ENCODE measurements at places on chromosomes 16 and 17.

DNA sequence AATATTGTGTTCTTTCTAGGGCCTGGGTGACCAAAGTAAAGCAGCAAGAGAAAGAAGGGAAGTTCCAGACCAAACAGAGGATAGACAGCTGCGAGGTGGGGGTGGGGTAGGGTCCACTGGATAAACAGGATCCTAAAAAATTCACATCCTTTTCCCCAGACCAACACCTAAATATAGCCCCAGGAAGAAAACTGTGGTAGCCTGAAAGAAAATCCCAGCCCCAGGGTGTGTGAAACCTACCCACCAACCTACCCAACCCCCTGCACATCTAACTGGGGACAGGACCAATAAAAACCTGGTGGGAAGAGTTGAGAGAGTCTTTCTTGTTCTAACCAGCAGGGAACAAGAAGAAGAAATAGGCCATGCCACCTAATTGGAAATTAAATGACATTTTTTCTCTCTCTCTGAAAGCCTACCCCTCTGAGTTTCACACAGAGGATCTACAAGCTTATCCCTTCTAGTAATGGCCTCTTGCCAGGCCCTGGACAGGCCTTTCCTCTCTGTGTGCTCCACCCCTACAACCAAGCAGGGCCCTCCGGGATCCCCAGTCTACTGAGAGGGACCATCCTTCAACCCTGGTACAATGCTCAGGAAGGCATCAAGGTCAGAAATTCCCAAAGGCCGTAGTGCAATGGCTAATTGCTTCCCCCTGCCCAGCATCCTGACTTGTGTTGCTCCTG is 12.0 kb downstream of the MYO18A start:
- DNase-seq = no peak

GRCh38 chr16:82432261-82432660 is 194.5 kb upstream of the CDH13 start:
- DNase-seq = no peak

DNA sequence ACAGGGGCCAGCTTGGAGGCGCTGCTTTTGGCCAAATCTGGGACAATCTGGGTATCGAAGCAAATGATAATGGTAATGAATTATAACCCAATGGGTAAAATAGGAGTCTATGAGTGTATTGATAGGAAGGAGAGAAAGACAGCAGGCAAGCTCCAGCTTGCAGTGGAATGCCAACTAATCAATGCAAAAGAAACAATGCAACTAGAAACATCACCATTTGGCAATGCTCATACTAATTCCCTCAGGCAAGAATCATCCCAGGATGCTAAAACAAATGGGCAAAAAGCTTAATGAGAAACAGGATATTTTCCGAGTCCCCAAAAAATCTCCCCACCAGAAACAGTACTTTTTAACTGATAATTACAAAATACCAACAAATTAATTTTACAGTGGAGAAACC is 64.7 kb downstream of the ADCY9 start:
- DNase-seq = no peak

- no peak for DNase-seq
Measured at GRCh38 chr17:65742403-65743307, 181.2 kb upstream of the AXIN2 start.

DNA sequence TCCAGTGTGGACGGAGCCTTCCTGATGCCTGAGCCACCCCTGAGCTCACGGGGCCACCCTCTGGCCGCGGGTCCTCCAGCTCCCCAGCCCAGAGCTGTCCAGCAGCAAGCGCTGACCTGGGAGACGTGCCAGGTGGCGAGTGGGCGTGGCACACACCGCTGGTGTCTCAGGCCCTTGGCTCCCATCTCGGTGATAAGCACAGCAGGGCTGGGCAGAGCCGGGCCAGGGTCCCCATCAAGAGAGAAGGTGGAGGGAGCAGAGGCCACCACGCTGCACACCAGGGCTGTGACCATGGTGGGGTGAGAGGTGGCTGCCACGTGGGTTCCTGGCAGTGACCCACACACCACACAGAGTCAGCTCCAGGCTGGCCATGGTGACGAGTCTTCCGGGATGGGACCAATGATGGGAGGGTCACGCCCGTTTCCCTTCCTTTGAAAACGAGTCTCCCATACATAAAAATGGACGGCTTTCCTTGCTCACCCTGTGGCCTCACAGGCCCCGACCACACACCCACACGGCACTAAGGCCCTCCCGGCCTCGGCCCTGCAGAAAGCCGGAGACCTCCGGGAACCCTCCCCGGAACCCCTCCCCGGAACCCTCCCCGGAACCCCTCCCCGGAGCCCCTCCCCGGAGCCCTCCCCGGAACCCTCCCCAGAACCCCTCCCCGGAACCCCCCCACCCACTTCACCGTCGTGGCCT is 16.8 kb downstream of the UTS2R start:
- DNase-seq = no peak

DNA sequence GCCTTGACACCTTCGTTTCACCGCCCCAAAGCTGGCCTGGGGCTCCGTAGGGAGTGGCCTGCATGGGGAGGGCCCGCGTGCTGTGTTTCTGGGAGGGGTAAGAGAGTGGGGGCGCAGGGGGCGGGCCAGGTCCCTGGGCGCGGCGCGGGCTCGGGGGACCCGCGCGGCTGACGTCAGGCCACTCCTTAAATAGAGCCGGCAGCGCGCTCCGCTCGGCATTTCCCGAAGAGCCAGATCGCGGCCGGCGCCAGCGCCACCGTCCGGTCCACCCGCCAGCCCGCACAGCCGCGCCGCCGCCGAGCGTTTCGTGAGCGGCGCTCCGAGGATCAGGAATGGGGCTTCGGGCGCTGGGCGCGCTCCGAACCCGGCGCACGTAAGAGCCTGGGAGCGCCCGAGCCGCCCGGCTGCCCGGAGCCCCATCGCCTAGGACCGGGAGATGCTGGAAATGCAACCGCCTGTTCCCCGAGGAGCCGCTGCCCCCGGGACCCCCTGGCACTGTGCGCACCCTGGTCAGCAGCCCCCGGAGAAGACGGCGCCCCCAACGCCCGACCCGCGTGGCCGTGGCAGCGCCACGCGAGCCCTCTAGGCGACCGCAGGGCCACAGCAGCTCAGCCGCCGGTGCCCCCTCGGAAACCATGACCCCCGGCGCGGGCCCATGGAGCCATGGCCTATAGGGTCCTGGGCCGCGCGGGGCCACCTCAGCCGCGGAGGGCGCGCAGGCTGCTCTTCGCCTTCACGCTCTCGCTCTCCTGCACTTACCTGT is at the start of gene HS3ST2:
HS3ST2 (plus strand) TSS at position 215 of the 763 bp plus-strand sequence; CDS start at position 664, 449 bp downstream.
- no peak for DNase-seq

DNA sequence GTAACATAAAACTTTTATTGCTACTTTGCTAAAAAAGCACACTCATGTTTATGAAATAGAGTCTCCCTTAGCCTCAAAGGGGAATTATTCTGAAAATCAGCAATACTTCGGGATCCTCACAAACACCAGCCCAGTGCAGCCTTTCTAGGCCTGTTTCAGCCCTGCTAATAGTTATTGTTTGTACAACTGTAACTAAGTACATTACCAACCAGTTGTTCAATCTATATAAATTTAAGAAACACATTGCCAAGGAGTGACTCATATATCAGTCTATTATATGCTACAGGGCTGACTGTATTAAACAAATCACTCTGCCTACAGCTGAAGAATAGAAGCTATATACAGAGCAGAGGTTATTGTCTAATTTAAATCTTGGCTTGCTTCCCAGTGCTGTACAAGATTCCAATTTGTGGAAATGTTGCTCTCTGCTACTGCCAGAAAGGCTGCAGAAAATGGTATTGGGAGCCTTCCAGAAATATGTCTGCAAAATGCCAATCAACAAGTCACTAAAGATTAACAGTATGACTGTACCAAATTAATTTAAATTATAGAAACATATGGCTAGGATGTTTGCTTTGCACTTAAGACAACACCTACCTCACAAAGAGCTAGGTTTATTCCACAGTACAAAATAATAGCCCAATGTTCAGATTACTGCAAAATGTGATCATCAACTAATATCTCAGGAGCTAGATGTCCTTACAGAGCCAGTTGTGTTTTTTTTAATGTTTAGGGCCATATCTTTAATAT is 49.7 kb downstream of the TOX3 start:
- no peak for DNase-seq

DNA sequence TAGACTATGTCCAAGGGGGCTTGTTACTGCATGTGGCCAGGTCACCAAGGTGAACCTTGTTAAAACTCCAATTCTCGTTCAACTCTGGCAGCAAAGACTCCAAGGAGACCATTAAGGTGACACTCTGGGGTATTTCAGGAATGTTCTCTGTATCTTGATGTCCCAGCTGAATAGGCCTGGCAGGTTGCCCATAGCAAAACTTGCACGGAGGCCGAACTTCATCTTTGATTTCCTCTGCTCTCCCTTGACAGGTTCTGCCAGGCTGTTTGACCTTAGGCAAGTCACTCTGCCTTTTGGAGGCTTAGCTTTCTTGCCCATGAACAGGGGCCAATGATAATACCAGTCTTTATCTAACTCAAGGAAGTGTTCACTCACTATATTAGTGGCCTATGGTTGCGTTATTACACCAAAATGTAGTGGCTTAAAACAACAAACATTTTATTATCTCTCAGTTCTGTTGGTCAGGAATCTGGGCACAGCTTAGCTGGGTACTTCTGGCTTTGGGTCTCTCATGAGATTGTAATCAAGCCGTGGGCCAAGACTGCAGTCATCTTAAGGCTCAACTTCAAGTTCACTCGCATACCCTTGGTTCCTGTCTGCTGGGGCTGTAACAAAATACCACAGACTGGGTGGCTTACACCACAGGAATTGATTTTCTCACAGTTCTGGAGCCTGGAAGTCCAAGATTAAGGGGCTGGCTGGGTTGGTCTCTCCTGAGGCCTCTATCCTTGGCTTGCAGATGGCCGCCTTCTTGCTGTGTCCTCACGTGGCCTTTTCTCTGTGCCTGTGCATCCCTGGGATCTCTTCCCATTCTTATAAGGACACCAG is 168.5 kb downstream of the UTP18 start:
- no peak for DNase-seq

DNA sequence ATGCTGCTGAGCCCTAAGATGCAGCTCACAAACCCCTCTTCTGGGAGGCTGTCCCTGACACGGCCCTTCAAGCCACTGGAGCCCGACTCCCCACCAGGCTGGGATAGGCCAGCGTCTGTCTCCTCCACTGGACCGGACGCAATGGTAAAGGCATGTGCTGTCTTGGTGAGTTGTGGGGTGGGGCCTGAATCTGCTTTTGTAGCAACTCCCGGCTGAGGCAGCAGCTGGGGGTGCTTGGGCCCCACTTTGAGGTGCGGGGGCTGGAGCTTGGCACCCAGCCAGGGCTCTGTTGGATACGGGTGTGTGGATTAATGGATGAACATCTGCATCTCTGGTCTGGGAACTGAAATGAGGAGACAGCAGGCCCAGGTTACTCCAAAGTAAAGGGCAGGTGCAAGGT is 3.5 kb upstream of the NLRC3 start:
- DNase-seq = no peak

GRCh38 chr16:75244844-75245758 is 6.3 kb downstream of the BCAR1 start:
- DNase-seq = no peak

- peak; percentile 48 for DNase-seq
Measured at GRCh38 chr17:3843935-3844516, 2.0 kb downstream of the NCBP3 start.

- no peak for DNase-seq
Measured at GRCh38 chr16:31022544-31023251, 10.7 kb upstream of the STX4 start.

DNA sequence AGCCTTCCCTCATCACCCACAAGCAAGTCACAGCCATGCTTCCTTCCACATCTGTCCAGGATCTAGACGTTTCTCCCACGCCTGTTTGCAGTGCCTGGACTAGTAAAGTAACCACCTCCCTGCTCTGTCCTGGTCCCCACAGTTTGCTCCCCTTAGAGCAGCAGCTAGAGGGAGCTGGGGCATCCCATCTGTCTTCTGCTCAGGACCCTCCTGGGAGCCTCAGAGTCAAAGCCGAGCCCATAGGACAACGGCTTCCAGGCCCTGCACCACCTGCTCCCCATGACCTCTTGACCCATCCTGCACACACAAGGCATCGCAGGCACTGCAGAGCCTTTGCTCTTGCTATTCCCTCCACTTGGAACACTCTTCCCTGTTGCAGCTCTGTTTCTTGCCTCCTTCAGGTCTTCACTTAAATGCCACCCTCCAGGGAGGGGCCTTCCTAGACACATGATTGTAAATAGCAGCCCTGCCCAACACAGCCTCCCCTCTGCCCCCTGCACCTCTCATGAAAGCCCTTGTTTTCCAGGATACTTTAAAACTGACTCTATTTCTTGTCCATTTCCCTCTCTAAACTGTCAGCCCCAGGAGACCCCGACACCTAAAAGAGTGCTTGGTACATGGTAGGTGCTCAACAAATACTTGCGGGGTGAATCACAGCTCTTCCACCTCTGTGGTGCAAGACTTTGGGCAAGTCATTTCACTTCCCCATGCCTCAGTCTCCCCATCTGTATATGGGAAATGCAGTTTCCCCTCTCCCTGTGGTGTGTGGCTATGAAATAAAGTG is 3.1 kb downstream of the NATD1 start:
- no peak for DNase-seq

DNA sequence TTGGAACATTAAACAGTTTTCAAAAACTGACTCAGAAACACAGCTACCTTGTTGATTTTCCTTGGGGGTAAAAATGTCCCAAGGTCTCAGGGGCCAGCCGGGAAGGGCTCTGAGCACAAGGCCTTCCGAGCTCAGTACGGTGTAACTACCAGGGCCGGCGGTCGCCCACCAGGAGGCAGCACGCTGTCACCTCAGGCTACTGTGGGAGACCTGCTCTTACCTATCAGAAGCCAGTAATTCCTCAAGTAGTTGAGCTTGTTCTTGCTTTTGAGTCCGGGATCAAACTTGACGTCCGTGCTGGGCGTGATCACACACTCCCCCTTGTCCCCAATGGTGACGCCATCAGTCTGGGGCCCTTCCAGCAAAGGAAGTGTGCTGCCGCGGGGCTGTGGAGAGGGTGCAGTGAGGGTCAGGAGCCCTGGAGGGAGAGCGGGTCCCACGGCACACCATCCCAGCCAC is 43.4 kb upstream of the ICAM2 start:
- peak; percentile 43 for DNase-seq

- no peak for DNase-seq
Measured at GRCh38 chr17:75506134-75506533, 9.2 kb downstream of the CASKIN2 start.

- DNase-seq = no peak
Measured at GRCh38 chr16:31094088-31094423, 541 bp downstream of the VKORC1 start.

DNA sequence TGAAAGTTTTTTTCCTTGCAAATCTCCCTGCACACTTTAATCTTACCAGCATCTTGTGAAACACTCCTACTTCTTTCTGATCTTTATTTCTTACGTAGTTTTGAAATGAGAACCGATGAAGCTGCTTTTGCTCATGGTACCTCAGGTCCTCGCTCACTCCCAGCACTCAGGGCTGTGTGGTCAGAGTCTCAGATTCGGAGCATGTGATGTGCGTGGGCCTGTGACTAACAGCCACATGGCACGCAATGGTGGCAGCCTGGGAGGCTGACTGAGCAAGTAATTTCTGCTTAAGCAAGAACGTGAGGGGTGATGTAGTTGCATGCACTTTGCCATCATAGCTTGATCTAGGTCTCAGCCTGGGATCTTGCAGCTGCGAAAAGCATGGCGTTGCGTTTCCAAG is 624.3 kb downstream of the MAF start:
- DNase-seq = no peak

DNA sequence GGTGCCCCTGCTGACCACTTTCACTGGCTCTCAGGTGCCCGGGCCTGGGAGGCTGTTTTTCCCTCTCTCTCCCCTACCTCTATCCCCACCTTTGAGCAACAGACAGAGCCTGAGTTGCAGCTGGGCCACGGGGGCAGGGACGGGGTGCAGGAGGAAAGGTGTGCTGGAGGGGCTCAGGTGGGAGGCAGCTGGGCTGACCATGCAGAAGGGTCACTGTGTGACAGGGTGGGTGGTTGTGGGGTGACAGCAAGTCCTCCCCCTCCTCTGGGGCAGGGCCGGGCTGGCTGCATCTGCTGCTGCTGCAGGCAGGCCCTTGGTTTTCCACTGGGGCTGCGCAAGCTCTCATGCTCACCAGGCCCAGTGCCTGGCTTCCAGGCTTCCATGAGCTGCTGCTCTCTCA is 6.6 kb downstream of the ZNF319 start:
- no peak for DNase-seq

Measured in CD4-positive, alpha-beta T cell treated with Interleukin-15 for 4 hours (primary cell).